ENCODE measurements at places on chromosomes 7 and 10.

DNA sequence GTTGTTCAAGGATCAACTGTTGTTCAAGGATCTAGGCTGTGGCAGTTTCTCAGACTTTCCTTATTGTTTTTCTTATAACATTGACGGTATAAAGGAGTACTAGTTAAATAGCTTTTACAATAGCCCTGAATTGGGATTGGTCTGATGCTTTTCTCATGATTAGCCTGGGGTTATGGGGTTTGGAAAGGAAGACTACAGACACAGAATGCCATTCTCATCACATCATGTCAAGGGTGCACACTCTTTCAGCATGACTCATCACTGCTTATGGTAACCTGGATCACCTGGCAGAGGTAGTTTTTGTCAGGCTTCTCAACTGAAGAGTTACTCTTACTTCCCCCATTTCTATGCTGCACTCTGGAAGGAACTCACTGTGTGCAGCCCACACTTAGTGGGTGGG, 194.2 kb upstream of the NPSR1 start:
- ATAC-seq: no peak
- no peaks in the 10 kb centered on the region for H3K27me3 ChIP-seq
- H3K4me3 ChIP-seq: no peak overlapping the region
- no peaks in the 10 kb centered on the region for H3K4me1 ChIP-seq

DNA sequence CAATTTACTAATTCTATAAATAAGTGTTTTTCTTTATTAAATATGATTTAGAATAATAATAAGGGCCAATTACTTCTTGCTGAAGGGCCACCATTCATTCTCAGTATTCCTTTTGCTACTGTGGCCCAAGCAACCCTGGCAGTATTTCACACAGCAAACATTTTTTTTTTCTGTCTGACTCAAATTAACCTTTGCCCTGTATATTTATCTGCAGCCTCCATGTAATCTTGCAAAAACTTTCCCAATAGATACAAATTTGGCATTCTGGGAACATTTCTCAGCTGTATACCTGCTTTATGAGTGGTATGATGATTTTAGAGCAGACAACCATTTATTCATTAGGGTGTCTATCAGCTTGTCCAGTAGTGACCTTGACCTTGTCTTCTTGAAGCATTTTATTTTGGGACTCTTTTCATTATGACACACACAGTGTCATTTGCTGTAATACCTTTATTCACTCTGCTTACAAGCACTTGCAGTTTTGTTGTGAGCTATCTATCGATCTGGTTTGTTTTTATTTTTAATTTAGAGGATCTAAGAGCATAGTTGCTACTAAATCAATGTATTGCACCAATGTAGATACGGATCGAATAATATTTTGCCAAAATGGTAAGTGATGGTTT, 159.7 kb upstream of the PLXDC2 start:
- H3K27me3 ChIP-seq: no peaks in the 10 kb centered on the region
- no peaks in the 10 kb centered on the region for H3K36me3 ChIP-seq
- H3K4me3 ChIP-seq: no peak overlapping the region
- ATAC-seq: no peak

GRCh38 chr7:7750571-7751242, 32.3 kb upstream of the RPA3 start:
- peaks cover 14% of the 10 kb centered on the region for H3K4me1 ChIP-seq
- no peaks in the 10 kb centered on the region for H3K27me3 ChIP-seq
- peaks cover 8% of the 10 kb centered on the region for H3K36me3 ChIP-seq
- H3K27ac ChIP-seq: no peak overlapping the region
- ATAC-seq: no peak

GRCh38 chr7:86925221-86925620, 134.2 kb downstream of the ELAPOR2 start:
- ATAC-seq: no peak
- H3K27me3 ChIP-seq: no peaks in the 10 kb centered on the region
- H3K4me1 ChIP-seq: peaks cover 10% of the 10 kb centered on the region
- no peak overlapping the region for H3K27ac ChIP-seq
- peaks cover 7% of the 10 kb centered on the region for H3K36me3 ChIP-seq

GRCh38 chr7:41808541-41808940, 105.7 kb upstream of the INHBA start:
- no peak overlapping the region for H3K4me3 ChIP-seq
- ATAC-seq: no peak
- H3K27ac ChIP-seq: no peak overlapping the region
- peaks cover 17% of the 10 kb centered on the region for H3K4me1 ChIP-seq
- H3K36me3 ChIP-seq: no peaks in the 10 kb centered on the region

- H3K36me3 ChIP-seq: peaks cover 15% of the 10 kb centered on the region
- no peak overlapping the region for H3K27ac ChIP-seq
- H3K4me3 ChIP-seq: no peak overlapping the region
These were observed 13.6 kb downstream of the ENTPD7 start for GRCh38 chr10:99672884-99673283.

GRCh38 chr10:13296476-13296875, 3.4 kb downstream of the PHYH start:
- no peak for ATAC-seq
- no peak overlapping the region for H3K4me3 ChIP-seq
- peaks cover 19% of the 10 kb centered on the region for H3K36me3 ChIP-seq
- H3K27me3 ChIP-seq: no peaks in the 10 kb centered on the region
- peaks cover 17% of the 10 kb centered on the region for H3K4me1 ChIP-seq
- no peak overlapping the region for H3K27ac ChIP-seq

- no peak overlapping the region for H3K27ac ChIP-seq
- H3K4me1 ChIP-seq: no peaks in the 10 kb centered on the region
- no peak overlapping the region for H3K4me3 ChIP-seq
These were observed 44.3 kb downstream of the MSRB2 start for GRCh38 chr10:23139677-23140076.
